ENCODE measurements at places on chromosomes 1 and 21.

- no peak for DNase-seq
Measured at GRCh38 chr1:154584267-154584994, 16.9 kb downstream of the CHRNB2 start.

GRCh38 chr1:17587693-17588047 is 48.2 kb downstream of the ARHGEF10L start:
- DNase-seq, result no peak

- DNase-seq, result peak; percentile 83
Measured at GRCh38 chr1:87131809-87132283, 196.8 kb upstream of the LMO4 start.

DNA sequence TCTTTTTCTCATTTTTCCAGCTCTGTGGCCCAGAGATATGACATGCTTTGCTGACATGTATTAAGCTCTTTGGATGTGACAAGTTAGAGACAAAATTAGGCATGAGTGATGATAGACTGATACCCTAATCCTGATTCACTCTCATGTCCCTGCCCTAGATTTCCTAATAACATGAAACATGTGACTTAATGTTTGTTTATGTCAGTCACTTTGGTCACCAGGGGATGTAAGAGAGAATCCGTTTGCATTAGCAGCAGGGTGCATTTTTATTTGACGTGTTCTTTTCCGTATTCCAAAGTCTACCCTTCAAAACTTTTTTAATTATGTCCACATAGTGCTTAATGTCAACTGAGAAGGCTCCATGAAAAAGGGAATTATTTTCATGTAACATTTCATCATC is 192.4 kb downstream of the HMCN1 start:
- DNase-seq, result no peak

DNA sequence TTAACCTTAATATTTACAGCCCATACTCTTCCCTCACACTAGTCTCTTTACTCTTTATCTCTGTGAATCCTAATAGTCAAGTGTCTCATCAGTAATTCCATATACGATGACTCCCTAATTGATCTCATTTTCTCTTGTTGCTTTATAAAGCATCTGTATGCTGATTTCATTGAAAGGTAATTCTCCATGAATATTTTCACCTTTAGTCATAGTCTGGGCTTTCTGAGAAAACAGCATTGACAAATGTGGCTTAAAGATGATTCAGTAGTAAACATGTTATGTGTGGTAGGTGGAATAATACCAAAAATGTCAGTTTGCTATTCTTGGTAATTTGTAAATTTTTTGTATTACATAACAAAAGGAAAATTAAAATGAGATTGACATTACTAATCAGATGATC is 1176.5 kb downstream of the NCAM2 start:
- no peak for DNase-seq

- no peak for DNase-seq
Measured at GRCh38 chr21:22597660-22598255, 1599.5 kb downstream of the NCAM2 start.

DNA sequence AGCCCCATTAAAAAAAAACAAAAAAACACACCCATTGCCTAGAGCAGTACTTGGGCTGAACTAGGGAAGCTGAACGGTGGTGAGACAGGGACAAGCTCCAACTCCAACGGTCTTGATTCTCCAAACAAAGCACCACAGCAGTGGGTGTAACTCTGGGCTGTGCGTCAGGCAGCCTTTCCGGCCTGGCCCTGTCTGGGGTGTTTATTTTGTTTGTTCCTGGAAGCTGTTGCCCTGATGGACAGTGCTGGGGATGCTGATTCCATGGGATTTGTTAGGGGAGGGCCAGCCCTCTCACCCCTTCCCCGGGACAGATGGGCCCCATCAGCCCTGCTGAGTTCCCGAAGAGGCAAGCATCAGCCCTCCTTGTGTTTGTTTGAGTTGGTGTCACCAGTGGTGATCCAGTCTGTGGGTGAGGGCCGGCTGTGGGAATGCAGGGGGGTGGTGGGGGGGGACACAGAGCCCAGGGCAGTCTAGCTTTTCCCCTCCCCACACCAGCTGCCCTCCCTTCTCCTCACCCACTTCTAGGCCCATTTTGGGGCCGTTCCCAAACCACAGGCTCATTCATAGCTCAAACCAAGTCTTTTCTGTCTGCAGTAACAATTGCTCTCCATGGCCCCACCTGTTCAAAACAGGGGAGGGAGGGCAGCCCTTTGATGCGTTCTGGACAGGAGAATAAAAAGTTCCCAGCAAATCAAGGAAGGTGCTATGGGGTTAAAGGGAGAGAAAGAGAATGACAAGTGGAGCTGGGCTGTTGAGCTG is 4.5 kb downstream of the WNT2B start:
- no peak for DNase-seq

DNA sequence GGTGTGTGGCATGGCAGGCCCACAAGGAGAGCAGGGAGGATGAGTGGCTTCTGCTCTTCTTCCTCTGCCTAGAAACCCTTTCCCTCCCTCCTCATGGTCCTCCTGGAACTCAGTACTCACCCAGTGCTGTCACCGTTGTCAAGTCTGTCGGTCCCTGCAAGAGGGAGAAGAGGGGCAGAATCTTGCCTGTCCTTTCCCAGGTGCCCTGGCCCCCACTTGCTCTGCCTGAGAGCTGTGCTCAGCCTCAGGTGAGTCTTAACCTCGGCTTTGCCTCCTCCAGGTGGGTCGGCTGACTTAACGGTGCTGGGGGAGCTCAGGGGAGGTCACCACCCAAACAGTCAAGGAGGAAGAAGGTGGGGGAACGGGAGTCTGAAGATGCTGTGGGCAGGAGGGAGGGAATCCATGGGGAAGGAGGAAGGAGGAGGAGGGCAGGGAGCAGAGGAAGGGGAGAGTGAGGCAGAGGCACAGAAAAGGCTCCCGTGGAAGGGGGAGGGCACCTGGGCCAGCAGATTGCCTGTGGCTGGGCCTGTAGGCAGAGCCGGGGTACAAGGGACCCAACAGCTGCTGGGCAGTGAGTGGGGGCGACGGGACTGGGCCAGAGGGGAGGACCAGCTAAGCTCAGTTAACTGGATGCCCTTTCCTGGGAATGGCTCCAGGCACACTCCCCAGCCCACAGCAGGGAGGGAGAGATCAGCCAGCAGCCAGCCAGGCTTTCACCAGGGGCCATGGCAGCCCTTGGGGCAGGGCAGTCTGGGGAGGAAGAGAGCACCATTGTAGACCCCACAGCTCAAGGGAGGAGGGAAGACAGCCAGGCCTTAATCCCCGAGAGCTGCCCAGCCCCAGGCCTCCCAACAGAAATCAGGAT is 26.3 kb downstream of the CTNNBIP1 start:
- DNase-seq, result no peak

DNA sequence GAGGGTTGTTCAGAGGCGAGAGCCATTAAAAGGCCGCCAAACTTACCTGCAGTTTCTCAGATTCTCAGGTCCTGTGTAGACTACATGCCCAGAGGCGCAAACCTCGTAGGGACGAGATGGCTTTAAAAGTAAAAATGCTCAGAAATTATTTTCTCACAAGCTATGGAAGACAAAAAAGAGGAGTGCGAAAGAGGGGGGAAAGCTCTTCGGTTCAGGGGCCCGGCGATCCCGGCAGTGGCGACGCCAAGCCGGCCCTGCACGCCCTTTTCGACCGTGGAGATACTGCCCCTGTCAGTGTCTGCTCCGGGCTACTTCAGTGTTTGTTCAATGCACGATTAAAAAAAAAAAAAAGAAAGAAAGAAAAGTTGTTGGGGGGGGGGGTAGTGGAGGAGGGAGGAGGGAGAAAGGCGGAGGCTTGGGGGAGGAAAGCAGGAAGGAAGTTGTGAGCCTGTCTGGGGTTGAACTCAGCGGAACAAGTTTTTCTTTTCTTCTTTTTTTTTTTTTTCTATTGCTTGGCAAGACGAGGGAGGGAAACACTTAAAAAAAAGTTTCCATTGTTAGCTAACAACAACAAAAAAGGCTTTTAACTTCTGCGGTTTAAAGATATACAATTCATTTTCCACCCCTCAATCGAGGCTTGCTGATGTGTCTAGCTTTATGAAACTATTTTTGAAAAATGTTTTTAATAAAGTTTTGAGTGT is at the start of gene ITPKB:
TSS of gene ITPKB (minus strand) at position 288 of the 701 bp plus-strand sequence. CDS start 1,824 bp downstream, outside the sequence.
- peak; percentile 27 for DNase-seq

GRCh38 chr1:31562707-31563360 is 13.5 kb upstream of the TINAGL1 start:
- DNase-seq, result no peak

DNA sequence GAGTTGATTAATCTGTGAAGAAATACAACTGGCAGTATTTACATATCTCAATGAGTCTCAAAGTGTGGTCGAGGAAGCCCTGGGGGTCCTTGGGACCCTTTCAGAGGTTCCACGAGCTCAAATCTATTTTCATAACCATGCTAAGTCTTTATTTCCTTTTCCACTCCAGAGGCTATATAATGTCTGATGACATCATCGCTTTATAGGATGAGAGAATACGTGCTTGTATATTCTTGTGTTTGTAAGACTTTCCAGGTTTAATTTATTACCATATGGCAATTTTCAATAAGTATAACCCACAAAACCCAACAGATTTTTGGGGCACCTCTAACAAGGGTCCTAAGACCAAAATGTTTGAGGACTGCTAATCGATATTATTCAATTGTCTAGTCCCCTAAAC is 1.4 kb upstream of the SLC19A2 start:
- no peak for DNase-seq

- no peak for DNase-seq
Measured at GRCh38 chr1:30033256-30034104, 689.9 kb downstream of the MATN1 start.

GRCh38 chr1:101243751-101244150 is 6.9 kb downstream of the S1PR1 start:
- no peak for DNase-seq

GRCh38 chr1:204230211-204230610 is 16.4 kb upstream of the GOLT1A start:
- no peak for DNase-seq

GRCh38 chr1:244444854-244445253 is 6.9 kb downstream of the ADSS2 start:
- DNase-seq, result no peak

GRCh38 chr1:114342376-114342775 is 168.6 kb downstream of the TRIM33 start:
- DNase-seq, result peak; percentile 68

DNA sequence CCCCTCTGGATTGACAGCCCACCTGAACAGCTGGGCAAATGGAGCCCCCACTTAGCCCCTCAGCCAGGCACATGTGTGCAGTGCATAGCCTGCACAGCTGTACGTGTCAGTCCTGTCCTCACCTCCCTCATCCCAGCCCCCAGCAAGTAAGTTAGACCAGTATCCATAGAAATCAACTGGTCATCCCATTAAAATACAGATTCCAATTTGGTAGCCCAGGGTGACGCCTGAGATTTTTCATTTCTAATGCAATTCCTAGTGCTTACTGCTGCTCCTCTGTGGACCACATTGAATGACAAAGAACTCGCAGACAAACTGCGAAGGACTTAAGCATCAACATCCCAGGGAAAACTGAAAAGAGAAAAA is 99.0 kb upstream of the GJB5 start:
- DNase-seq, result no peak

DNA sequence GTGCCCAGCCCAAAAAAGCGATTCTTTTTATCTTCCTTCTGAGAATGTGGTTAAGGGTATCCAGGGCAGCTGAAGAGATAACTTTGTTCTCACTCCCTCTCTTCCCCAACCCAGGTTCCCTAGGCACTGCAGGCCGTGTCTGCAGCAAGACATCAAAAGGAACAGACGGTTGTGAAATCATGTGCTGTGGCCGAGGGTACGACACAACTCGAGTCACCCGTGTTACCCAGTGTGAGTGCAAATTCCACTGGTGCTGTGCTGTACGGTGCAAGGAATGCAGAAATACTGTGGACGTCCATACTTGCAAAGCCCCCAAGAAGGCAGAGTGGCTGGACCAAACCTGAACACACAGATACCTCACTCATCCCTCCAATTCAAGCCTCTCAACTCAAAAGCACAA is 11.4 kb downstream of the WNT2B start:
- DNase-seq, result no peak

- DNase-seq, result no peak
Measured at GRCh38 chr1:59846209-59846894, 31.6 kb downstream of the HOOK1 start.

DNA sequence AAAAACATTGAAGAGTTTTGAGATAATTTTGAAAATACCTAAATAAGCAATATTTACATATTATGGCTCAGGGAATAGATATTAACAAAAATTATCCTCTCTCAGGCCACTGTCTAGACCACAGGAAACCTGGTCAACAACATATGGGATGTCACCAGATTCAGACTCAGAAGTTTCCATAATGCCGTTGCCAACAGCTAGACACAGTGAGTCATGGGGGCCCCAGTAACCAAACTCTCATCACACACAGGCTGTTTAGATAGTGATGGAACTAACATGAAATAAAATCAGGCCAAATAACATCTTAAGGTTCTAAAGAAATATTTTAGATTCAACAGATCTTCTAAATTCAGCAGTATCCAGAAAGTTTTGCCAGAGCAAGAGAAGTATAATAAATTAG is 681.7 kb upstream of the ADAMTS5 start:
- no peak for DNase-seq

DNA sequence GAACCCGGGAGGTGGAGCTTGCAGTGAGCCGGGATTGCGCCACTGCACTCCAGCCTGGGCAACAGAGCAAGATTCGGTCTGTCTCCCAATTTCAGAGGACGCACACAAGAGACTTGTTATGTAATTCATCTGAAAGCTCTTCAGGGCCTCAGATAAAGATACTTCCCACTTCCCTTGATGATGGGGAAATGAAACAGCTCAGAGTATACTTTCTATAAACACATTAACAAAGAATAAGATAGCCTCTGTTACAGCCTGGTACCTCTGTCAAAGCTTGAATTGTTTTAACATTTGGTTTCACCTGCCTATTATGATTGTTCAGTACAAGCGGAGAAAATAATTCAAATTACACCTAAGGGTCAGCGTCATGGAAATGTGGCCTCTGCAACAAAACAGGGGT is 622.9 kb upstream of the ADGRL4 start:
- DNase-seq, result no peak
